ENCODE measurements at places on chromosomes 6 and 20.

DNA sequence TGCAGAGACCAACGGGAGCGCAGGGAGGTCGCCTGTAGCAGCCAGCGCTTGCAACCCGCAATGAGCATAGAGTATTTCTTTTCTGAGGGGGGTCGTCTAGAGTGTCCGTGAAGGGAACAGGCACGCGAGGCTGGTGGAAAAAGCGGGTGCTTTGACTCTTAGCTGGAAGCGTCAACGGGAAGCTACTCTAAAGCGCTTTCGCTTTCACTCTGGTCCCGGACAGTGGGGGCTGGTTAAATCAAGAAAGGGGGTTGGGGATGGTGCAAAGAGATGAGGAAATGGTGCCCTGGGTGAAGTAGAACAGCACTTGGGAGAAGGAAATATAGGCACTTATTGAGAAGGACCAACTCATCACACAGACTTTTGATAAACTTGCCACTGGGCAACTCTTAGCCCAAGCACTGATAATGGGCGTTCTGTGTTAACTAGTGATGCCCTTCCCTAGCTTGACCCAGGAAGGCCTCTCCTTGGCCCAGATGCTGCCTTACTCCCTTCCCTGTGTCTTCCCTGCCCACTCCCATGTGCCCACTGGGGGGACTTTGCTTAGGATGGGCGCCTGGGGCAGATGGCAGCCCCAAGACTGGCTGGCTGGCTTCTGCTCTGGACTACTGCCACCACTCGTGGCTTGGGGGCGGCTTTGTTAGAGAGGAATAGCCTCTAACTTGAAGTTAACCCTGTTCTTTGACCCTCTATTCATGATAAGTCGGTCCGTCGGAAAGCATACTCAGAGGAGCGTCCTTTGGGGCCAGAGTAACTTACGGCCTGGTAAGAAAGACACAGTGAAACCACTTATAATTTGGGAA, 585 bp downstream of the PSMB9 start:
- DNase-seq = peak; percentile 63

DNA sequence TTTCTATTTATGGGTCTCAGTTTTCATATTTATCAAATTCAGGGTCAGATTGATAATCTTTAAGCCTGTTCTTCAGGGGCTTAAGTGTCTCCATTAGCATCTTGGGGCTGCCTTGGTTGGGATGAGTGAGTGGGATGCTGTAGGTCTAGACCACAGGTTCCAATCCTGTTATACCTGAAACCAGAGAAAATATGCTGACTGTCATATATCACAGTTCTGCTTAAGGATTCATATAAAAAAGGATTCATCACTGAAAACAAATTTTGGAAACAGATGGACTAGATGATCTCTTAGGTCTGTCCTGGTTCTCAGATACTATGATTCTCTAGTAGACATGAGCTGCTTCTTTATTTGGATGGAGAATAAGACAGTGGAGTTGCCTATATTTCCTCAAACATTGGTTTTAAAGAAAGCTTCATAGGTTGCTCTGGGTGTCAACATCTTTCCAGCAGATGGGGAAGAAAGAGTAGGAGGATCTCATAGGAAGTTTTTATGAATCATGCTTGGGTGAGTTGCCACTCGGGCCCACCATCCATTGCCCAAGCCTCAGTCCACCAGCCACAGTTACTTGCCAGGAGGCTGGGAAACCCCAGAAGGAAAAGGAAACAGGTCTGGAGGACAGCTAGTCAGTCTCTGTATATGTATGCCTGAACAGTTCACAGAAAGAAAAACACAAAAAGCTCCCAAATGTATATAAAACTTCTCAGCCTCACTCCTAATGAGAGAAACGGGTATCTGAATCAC, 42.9 kb upstream of the MAP7 start:
- DNase-seq = no peak

DNA sequence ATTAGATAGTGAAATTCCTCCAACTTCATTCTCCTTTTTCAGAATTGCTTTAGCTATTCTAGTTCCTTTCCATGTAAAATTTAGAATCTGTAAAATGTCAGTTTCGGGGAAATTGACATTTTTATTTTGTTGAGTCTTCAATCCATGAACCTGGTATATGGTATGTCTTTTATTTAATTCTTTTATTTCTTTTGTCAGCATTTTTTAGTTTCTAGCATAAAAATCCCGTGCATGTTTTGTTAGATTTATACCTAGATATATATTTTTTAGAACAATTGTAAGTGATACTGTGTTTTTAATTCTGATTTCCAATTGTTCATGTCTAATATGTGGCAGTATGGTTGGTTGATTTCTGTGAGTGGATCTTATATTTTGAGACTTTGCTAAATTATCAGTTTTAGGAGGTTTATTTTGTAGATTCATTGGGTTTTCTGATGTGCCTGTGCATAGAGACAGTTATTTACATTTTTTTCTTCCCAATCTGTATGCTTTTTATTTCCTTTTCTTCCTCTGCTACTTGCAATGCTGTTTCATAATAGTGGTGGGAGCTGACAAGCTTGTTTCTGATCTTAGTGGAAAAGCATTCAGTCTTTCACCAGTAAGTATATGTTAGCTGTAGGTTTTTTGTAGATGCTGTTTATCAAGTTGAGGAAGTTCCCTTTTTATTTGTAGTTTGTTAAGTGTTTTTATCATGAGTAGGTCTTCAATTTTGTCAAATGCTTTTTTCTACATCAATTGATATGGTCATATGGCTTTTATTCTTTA, 13.7 kb downstream of the TAB2 start:
- no peak for DNase-seq

- no peak for DNase-seq
Measured at GRCh38 chr6:53994201-53994600, 117.0 kb upstream of the MLIP start.

DNA sequence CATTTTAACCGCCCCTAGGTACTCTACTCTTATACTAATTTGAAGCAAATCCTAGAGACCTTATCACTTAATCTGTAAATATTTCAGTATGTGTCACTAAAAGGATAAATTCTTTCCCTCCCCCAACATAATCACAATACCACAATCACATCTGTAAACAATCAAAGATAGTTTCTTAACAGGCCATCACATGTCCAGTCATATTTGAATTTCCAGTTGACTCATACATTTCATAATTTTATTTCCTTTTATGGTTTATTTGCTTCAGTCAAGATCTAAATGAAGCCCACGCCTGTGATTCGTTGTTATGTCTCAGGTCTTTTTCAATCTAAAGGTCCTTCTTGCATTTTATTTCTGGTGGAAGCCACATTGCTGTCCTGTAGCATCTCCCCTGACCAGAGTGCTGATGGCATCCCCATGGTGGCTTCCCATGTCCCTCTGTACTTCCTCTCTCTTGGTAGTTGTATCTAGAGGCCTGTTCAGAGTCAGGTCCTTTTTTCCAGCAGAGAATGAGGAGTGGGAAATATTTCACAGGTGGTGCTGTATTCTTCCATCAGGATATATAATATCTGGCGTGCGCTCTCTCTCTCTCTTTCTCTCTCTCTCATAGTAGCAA, 128.6 kb upstream of the SLC22A23 start:
- DNase-seq = no peak

- no peak for DNase-seq
Measured at GRCh38 chr20:37502654-37503053, 18.4 kb upstream of the NNAT start.

DNA sequence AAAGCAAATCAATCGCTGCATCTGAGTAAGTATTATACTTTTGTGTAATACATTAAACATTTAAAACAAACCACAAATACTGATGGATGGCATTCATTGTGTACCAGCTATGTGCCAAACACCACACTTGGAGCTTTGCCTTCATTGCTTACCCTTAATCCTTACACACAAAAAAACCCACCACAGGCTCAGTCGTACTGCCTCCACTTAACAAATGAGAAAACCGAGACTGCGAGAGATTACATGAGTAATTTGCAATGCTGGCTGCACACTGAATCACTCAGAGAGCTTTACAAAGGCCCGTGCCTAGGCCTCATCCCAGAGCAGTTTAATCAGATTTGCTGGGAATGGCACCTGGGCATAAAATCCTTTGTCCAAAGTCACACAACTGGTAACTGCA, 130.5 kb downstream of the EDN1 start:
- no peak for DNase-seq

DNA sequence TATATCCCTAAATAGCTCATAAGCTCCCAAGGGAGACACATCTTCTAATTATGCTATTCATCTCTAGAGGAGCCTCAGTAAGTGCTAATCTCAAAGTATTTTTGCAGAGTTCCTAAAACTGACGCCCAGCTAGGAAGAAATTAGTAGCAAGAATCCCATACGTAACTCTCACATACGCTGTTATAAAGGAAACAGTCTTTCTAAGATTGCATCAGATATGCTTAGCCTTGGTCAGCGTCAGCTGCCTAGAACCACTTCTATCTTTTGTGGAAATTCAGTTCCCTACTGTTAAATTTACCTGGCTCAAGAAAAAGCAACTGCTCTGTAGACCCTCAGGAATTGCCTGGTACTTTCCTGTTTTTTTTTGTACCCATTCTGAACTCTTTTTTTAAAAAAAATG, 13.6 kb downstream of the RIPOR2 start:
- DNase-seq = no peak

DNA sequence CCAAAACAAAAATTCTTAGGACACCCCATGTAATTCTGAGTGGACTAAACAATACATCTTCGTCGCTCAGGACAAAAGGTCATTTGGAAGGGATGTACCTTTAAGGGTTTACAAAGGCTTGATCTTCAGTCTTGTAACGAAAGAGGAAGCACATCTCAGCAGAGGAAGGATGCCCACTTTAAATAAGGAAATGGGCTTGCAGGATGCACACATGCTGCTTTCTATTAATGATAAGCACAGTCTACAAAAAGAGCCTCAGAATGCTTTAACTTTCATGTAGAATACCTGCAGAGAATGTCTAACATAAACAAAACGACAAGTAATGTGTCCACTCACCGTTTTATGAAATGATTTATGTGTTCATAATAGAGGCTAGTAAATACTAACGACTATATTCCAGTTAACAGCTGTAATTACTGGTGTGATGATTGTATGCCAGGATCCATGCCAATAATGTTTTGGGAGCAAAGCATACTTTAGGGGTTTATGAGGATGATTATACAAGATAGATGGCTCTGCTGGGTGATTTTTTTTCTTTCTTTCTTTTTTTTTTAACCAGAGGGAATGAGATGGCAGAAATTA, 216.9 kb downstream of the GMDS start:
- no peak for DNase-seq
